ENCODE measurements at places on chromosomes 6 and 20.

- no peak for DNase-seq
Measured at GRCh38 chr6:34341481-34341971, 50.9 kb downstream of the NUDT3 start.

DNA sequence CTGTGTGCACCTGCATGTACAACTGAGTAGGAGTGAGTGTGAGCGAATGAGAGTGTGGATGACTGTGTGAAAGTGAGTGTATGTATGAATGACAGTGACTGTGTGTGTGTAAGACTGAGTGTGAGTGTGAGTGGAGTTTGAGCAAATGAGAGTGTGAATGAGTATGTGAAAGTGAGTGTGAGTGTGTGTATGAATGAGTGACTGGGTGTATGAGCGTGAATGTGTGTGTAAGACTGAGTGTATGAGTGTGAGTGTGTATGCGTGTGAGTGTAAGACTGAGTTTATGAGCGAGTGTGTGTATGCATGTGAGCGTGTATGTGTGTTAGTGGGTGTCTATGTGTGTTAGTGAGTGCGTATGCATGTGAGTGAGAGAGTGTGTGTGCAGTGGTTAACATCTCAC lies 220.8 kb downstream of the QKI start:
- DNase-seq, result no peak

DNA sequence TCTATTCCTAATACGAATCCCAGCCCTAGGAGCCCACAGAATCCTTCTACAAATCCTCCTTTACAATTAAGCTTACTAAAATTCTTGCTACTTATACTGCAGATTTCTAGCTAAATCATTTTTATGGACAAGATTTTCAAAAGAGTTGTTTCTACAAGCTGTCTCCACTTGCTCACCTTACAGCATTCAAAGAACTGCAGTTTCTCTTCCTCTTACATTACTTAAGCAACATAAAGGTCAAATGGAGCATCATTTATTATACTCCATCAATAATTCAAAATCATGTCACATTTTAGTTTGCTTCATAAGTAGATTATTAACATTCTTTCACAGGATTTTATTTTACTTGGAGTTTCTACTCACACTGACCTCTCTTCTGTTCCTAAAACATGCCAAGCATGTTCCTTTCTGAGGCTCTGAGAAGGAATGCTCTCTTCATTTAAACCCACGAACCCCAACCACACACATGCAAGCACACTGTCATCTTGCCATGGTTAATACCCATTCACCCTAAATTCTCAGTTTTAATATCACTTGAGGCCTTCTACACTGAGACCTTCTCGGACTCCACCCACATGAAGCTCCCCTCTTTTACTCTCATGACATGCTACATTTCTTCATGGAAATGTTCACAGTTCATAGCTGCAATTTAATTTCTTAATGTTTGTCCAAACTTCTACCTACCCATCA lies 388.2 kb downstream of the TBC1D32 start:
- no peak for DNase-seq

DNA sequence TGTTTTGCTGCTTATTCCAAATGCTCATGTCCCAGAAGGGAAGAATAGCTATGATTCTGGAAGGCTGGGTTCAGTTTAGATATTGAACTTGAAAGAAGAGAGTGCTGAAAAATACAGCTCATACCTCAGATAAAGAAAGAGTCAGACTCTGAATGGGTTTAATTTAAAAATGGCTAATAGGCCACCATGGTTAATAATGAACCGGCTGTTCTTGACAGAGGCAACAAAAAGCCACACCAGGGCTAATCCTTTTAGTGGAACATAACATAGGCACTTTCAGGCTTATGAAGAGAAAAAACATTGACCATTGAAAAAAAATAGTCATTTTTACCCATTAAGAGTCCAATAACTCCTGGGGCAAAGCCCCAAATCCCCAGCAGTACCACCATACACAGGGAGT lies 59.4 kb downstream of the TNFRSF21 start:
- no peak for DNase-seq

DNA sequence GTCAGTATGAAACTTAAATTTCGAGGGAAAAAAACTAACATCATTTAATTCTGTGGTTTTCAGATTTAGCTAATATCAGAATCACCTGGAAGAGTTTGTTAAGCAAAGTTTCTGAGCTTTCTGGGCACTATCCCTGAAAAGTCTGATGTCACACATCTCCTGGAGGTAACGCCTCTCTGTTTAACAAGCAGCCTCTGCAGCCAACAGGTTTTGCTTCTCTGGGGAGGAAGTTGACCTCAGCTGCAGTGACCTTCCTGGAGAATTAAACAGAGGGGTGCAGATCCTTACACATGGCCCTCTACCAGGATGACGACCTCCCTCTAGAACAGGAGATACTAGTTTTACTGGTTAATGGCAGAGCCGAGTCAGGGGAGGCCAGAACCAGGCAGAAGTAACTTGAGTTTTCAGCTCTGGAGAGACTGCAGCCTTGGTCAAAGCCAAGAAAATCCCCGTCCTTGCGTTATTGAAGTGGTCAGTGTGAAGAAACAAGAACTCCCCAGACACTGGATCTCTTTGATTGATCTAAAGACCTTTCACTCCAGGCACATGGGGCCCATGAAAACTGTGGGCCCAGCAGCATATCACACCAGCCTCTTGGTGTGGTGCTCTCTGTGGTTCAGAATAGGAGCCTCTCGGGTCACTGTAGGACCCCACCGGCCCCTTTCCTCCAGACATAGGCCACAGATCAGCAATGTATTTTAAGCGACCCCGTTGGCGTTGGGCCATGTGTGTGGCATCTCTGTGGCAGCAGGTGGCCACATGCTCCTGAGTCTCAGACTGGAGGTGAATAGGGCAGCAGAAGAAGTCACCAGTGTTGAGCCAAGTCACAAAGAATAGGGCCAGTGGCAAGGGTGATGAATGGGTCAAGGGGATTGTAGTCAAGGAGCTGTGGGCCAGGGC lies 33.4 kb upstream of the CCR6 start:
- DNase-seq, result no peak
